B cell (primary cell): ENCODE measurements at places on chromosomes 12 and 14.

DNA sequence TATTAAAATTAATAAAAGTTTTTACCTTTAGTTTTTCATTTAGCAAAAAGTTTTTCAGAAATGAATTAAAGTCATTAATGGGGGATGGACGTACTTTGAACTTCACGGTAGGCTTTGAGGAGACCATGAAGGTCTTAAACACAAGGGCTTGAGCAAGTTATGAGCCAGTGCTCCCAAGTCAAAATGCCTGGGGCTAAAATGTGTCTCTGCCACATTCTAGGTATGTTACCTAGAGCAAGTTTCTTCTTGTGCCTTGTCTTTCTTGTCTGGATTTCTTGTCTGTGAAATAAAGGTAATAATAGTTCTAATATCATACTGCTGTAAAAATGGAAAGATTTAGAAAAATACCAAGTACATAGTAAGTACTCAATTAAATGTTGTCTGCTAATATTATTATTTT is 132.7 kb upstream of the USP15 start:
- no peak for DNase-seq

GRCh38 chr12:30862486-30862885 is 64.1 kb upstream of the TSPAN11 start:
- DNase-seq: no peak

DNA sequence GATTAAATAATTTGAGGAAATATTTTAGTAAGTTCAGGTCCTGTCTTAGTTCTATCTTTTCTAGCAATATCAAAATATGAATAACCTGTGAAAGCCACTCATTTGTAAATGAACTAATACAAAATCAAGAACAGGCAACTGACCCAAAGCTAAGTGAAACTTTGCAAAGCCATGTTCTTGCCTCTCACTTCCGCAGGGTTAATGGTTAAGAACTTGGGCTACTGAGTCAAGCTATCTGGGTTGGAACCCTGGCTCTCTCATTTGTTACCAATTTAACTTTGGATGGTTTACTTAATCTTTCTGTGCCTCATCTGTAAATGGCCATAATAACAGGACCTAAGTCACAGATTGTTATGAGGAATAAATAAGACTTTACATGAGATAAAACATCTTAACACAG is 2.8 kb downstream of the KIF21A start:
- DNase-seq: no peak

DNA sequence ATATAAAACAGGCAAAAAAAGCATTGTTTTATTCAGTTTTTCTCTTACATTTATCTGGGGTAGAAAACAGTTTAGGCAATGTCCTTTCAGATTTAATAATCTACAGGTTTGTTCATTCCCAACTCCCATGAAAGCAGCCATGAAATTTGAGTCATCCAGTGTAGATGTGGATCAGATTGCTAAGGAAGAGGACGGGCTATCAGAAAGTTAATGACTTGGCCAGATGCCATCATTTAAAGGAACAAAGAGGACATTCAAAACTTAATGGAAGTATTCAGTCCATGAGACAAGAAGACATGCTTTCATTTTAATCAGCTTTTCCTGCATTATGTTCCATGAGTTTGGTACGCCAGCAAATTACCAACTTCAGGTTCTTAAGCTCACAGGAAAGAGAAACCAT is 31.1 kb upstream of the POC1B start:
- DNase-seq: no peak

DNA sequence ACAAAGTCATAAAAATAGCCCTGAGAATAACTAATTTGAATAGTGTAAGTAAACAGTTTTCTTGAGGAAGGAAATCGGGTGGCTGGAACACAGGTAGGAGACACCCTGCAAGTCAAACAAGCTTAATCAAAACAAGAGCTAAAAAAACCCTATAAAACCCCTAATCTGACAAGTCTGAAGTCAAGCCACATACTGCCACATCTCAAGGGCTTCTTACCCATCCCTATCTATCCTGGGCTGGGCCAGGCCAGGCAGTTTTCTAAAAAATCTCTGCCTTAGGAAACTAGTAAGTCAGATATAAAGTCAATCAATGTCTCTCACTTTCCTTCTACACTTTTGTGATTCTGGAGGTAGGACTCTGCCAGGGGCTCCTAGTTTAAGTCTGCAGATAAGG is 15.3 kb downstream of the UBE2N start:
- no peak for DNase-seq

- no peak for DNase-seq
Observed at GRCh38 chr12:124851342-124851741, 12.3 kb downstream of the SCARB1 start.

GRCh38 chr14:35215110-35215813 is 76.9 kb upstream of the PSMA6 start:
- DNase-seq: peak; percentile 30

DNA sequence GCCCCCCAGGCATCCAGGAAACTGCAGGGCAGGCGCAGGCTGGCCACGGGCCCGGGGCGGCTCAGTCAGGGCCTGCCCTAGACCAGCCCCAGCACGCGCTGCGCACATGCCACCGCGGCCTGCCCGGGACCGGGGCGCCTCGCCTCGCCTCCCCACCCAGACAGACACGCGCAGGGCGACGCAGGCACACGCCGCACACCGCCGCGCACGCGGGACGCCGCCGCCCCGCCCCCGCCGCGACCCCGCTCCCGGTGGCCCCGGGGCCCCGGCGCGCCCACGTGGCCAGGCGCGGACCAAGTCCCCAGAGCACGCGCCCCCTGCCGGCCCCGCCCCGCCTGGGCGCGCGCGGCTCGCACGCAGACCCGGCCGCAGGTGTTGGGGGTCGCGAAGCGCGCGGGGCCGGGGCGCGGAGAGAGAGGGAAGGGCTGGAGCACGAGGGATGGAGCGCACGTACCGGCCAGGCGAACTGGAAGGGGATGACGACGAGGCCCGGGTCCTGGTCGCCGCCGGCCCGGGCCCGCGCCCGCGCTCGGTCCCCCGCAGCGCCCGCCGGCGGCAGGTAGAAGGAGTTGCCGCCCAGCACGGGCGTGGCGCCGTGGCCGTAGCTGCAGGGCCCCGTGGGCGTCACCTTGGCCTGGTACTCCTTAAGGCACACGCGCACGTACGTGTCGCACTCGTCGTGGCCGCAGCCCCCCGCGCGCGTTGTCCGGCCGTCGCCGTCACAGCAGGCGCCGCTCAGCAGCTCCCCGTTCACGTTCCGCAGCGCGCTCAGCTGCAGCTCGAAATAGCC is 1.1 kb downstream of the JAG2 start:
- DNase-seq: peak; percentile 67

GRCh38 chr12:9751204-9752144 is 9.2 kb downstream of the CD69 start:
- peak; percentile 63 for DNase-seq

- DNase-seq: no peak
Observed at GRCh38 chr12:44677724-44678123, 198.4 kb downstream of the NELL2 start.

DNA sequence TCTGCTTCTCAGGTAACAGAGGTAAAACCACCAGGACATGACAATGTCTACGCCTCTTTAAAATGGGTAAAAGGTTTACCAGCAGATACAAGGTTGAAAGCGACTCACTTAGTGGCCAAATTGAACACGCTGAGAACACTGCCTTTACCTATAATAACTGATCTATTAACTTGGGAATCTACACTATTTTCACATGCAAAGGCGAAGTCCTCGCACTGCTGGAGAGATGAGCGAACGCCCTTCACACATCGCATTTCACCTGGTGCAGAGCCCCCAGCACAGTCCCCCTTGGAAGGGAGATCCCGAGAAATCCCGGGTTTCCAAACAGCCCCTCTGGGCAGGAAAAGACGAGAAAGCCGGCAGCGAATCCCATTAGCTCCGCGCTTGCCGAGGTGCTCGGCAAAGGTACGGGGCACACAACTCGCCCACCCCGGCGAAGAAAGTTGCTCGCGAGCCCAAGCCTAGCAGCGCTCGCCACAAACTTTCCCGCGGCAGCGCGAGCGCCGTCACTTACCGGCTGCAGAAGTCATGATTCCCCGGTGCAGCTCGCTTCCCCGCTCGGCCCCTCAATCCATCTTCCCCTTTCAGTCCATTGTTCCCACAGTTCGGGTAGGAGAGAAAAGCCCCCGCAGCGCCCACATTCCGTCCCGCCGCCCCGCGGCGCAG is 423 bp downstream of the FGD6 start:
- DNase-seq: no peak

DNA sequence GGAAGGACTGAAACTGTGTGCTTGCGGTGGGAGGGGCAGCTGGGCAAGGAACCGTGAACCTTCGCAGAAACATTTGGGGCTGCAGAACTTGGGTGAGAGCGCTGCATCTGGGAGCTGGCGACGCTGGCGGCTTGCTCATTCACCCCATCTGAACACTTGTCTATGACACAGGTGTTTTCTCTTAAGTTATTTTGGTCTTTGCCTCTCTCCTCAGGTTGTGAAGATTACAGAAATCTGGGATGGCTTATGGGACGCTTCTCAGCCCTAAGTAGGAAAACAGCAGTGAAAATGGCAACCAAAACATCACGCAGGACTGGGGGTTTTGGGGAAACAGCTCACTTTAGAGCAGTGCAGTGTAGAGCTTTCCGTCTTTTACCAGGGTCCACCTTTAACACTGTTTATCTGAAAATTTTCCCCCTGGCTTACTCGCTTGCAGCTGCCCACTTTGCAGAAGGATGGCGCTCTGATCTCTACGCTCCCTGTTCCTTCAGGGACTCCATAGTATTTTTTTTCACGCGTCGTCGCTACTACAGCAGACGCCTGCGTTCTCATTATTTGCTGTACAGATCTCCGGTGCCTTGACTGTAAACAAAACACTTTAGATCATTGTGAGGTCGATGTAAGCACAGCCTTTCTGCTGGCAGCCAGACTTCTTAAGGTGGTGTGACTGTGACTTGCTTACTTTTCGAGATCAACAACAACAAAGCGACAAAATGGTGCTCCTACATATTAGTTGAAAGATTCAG is 2.7 kb upstream of the CDKN1B start:
- DNase-seq: peak; percentile 86

- peak; percentile 33 for DNase-seq
Observed at GRCh38 chr12:12723149-12723680, 6.0 kb downstream of the CDKN1B start.

DNA sequence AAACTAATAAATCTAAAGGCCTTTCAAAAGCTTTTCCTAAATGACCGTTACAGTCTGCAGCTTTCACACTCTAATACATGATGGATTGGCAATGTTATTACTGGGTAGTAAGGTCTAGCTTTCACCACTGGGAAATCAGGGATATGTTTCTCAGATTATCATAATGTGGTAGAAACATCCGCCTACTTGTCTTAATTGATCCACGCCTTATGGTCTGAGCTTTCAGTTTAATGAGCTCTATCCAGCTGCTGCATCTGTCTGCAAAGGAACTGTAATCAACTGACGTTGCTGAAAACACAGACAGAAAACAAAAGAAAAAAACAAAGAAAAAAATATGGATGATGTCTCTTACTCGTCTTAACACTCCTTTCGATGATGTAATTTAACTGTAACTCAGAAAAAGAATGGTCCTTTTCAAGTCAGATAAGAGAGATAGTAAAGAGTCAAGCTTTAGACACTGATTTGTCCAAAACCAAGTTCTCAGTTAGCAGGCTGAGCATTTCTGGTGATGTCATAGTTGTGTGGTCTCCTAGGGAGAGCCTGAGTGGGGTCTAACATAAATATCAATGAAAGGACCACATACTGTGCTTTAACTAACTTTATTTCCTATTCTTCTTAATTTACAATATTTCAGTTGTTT is 85.9 kb downstream of the C2CD5 start:
- no peak for DNase-seq

DNA sequence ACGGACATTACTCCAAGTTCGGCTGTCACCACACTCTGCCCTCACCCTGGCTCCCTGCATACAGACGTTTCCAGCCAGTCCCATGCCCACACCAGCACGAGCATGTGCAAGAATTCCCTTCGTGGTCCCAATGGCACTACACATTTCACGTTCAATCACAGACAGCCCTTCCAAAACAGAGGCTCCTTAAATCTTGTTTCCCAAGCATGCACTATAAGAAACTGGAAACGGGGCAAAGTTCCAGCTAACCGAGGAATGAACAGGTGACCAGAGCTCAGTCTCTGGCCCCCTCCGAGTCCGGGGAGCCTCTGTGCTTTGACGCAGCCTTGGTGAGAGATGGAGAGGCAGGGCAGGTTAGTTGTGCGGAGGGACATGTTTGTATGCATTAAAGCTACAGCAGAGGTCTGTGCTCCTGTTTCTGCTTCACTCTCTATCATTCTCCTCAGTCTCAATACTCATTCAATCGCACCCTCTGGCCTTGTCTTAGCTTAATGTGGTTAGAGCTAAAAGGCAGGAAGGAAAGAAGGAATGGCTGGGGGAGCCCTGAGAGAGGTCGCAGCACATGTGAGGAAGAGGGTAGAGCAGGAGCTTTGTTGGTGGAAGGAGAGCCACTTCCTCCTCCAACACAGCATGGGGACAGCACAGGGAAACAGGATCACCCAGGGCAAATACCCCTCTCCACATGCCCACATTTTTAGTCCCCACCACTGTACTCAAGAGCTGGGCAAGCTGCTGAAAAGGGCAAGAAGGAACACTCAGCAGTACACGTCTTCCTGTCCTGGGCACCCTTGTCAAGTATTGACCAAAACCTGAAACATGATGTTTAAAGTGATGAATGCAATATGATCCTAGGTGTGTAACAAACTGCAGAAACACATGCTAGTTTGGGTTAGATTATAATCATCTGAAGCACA is 12.2 kb upstream of the SELPLG start:
- no peak for DNase-seq

- DNase-seq: no peak
Observed at GRCh38 chr12:72747111-72747849, 475.1 kb downstream of the TRHDE start.

- DNase-seq: no peak
Observed at GRCh38 chr14:63046339-63047268, 1.3 kb upstream of the KCNH5 start.

DNA sequence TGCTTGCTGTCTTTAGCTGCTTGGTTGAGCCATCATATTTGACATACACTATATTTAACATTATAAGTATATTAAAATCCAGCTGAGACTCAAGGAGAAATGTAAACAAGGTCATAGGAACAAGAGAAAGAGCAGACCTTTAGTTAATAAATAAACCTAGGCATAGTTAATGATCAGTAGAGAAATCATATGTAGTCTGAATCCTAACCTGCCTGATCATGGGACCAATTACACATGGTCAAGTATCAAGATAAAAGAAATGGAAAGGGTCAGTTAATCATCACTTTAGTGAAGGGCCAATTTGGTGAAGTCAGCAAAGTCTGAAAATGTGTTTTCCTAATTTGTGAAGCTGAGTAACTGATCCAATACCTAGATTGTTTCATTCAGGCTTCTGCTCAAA is 7.5 kb downstream of the RNF212B start:
- no peak for DNase-seq

GRCh38 chr12:14892726-14893505 is 7.3 kb upstream of the MGP start:
- DNase-seq: no peak
